ENCODE measurements at places on chromosomes 1 and 21.

GRCh38 chr21:30207252-30207579 lies 8.7 kb downstream of the CLDN8 start:
- peak; percentile 20 for DNase-seq

DNA sequence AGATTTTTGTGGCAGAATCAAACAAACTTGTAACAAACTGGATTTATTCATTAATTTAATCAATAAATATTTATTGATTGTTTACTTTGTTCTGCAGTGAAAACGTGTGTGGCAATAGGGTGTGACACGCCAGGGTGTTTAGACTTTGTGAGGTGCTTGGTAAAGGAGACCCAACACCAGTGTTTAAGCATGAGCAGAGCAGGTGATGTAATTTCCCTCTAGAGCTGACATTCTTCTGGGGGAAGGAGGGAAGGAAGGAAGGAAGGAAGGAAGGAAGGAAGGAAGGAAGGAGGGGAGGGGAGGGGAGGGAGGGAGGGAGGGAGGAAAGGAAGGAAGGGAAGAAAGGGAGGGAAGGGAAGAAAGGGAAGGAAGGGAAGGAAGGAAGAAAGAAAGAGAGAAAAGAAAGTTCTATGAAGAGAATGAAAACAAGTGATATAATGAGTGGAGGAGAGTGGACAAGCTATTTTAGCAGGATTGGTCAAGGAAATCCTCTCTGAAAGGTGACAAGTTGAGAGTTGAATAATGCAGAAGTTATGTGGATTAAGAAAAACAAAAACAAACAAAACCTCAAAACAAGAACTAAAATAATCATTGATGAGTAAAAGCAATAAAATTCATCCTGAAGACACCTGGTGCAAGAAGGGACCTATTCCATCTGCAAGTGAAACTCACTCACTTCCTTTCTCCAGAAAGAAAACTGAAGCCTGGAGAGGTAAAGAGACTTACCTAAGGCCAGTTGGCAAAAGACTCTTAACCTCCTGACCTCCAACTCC lies 60.8 kb downstream of the TSEN15 start:
- DNase-seq = no peak

GRCh38 chr1:18830596-18830995 lies 28.9 kb downstream of the TAS1R2 start:
- DNase-seq = no peak

GRCh38 chr1:55679971-55680370 lies 464.8 kb upstream of the USP24 start:
- DNase-seq = no peak

DNA sequence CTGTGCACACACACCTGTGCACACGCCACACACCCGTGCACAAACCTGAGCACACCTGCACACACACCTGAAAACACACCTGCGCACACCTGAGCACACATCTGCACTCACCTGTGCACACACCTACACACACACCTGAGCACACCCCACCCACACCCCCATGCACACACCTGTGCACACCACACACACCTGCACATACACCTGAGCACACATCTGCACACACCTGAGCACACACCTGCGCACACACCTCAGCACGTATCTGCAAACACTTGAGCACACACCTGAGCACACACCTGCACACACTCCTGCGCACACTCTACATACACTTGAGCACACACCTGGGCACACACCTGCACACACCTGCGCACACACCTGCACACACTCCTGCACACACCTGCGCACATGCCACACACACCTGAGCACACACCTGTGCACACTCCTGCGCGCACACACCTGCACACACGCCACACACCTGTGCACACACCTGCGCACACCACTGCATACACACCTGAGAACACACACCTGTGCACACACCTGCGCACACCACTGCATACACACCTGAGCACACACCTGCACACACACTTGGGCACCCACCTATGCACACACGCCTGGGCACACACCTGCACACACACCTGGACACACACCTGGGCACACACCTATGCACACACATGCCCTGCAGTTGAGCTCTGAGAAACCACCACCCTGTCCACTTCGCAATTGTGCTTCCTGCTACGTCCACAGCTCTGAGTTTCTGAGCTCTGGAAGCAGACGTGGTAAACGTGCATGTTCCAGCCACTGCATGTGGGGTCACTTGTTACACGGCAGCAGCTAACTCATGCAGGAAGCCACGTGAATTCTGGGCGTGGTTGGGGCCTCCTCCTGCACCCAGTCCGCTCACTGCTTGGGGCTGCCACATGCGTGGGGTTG lies 8.0 kb upstream of the C1orf159 start:
- no peak for DNase-seq

GRCh38 chr1:228281631-228282328 lies 73.9 kb downstream of the OBSCN start:
- no peak for DNase-seq

- peak; percentile 24 for DNase-seq
Measured at GRCh38 chr1:57112148-57112547, 146.3 kb upstream of the C8B start.

DNA sequence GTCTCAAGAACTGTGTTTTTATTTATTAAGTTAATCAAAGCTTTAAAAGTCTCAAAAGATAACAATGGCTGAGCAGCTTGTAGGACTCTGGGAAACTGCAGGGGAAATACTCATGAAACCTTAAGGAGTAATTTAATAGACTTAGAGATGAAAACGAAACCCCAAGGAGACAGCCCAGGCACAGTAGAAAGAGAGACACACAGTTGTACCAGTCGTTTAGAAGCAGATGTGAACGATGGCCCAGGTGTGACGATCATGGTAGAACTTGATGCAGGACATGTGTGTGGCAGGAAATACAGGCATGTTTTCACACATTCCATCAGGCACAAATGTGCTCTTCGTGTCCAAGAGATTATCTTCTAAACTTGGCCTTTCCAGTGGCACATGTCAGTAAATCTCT lies 21.2 kb upstream of the MRPS6 start:
- no peak for DNase-seq

DNA sequence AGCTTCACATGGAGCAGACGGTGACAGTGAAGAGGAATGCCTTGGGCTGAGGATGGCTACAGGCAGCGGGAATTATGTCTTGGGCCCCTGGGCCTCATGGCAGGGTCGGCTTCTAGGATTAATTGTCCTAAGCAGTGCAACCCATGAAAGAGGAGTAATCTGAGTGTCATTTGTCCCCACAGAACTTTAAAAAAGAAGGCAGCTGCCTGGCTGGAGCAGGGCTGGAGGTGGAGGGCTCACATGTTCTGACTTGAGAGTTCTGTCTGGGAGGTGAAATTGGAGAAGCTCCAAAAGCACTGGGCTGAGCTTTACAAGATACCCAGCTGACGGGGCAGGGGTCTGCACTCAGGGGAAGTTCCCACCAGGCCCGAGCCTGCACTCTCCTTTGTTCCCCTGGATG lies 22.6 kb downstream of the CACNA1S start:
- no peak for DNase-seq

DNA sequence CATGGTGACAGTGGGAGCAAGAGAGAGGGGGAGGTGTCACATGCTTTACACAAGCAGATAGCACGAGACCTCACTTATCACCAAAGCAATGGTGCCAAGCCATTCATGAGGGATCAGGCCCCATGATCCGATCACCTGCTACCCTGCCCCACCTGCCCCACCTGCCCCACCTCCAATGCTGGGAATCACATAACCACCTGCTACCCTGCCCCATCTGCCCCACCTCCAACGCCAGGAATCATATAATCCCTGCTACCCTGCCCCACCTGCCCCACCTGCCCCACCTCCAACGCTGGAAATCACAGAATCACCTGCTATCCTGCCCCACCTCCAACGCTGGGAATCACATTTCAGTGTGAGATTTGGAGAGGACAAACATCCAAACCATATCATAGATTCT lies 10.6 kb upstream of the AIRE start:
- DNase-seq = no peak

DNA sequence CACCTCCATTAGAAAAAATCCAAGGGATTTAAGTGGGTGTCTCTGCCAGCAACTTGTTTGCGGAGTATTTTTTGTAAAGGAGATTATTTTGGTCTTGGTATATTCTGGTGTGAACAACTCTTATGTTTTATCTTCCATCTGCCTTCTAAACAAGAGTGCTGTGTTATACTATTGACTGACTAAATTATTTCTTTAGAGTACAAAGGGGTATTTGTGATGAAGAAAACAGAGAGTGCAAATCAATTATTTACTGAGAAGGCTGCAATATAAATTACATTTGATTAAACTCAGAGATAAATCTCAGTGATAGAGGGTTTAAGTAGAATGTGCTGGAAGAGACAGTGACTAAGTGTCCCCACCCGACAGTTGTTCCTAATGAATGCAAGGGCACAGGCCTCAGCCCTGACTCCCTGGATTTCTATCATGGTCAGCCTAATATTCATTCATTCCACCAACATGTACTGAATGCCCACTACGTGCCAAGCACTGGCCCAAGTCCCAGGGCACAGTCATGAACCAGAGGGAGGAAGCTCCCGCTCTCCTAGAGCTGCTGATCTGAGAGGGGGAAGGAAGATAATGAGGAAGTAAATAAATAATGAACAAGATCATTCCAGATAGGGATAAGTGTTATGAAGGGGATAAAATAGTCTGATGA lies 196.9 kb upstream of the C8B start:
- DNase-seq = no peak

DNA sequence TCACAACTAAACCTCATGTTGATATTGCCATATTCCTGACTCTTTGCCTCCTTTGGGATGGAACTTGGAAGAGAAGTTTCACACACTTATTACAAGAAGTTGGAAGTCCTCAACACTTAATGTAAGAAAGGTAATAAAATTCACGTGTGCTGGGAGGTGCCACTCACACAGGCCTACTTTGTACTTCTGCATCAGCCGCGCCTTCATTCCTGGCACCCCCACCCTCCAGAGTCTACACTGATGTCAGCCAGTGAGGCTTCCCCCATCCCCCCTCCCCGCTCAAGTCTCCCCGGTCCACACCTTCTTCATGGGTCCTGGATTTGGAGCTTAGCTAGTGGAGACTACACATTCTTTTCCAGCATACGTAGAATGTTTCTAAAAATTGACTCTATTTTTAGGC lies 24.8 kb upstream of the SLC45A1 start:
- DNase-seq = peak; percentile 38

DNA sequence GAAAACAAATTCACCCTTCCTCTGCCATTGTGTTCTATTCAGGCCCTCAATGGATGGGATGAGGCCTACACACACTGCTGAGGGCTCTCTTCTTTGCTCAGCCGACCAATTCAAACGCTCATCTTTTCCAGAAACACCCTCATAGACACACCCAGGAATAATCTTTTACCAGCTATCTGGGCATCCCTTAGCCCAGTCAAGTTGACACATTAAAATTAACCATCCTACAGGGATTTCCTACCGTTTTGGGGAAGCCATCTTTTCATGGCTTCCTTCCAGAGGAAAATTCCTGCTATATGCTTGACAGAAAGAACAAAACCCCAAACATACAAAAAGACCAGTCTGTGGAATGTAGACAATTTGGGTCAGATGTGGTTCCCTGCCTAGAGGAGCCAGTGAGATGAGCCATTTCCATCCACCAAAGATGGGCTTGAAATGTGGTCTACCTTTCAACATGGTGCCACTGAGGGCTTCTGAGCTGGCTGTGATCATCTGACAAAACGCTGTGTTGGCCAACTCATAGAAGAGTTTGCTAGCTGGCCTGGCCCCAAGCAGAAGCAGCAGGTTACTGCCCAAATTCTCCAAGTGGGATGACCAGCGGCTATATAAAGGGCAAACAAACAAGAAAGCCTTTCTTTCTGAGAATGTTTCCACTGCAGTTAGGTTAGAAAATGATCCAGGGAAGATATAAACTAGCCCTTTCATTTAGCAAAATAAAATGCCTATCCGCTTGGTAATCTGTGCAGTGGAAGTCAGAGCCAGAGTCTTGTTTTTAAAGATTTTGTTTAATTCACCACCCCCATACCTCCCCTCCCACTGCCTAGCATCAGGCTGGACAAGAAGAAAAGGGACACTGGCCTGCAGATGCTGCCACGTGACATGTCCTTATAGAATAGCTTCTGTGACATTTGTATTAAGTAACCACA lies 69.1 kb upstream of the MRPS6 start:
- DNase-seq = no peak

DNA sequence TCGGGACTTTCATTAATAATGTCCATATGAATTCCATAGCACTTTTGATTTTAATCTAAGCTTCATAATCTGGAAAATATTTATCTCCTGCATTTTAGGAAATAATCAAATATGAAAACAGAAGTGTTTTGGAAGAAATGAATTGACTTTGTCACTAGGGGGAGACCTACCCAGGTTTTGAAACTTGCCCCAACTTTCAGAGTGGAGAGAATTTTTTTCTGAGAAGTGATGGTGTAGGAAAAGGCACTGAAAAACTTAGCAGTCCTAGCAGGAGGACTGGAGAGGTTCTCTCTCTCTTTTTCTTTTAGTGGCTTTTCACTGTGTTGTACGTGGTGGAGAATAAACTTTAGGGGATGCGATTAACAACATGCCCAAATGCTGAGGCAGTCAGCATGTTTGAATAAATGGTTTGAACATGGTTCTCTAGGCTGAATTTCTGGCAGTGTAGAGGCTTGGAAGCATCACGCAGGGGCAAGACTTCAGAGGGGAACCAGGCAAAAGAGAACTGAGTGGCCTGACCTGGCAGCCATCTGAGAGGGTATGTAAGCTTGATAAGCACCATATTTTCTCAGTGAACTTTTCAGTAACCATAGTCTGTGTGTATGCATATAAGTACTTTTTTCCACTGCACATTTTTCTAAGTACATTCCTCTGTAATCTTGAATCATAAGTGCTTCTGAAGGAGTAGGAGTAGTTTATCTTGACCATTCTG lies 68.3 kb upstream of the NEK7 start:
- DNase-seq = peak; percentile 41

- DNase-seq = no peak
Measured at GRCh38 chr1:40627987-40628902, 37.2 kb downstream of the RIMS3 start.

DNA sequence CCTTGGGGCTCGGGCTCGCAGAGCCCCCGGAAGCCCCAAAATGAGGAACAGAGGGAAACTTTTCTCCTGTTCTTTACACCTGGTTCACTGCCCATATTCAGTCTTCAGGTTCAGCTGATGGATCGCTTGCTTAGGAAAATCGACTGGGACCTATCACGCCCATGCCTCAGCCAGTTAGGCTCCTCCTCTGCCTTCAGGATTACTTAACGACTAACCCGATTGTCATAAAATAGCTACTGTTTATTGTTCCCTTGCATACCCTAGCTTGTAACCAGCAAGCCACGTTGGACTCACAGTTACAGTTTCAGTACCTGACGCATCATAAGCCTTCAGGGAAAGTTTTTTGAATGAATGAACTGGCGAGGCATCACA lies 692 bp downstream of the TARDBP start:
- DNase-seq = no peak

All from urothelium cell line (cell line).